IPS DF 19.7 (cell line): ENCODE measurements at places on chromosomes 16 and 17.

DNA sequence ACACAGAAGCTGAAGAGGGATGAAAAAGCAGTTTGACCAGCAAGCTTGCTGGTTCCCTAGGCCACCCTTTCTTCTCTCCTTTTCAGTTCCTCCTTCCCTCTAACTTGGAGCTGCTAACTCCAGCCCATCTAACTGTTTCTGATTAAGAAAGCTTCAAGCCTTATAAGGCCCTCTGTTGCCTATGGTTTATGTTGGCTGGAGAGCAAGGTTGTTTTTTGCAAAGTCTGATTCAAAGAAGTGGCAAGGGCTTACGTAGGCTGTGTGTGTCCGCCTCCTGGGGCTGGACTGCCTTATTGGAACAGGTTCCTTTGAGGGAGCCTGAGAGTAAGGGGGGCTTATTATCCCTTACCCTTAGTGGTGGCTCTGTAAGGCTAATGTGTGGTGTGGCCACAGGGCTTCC, 7.1 kb downstream of the AKAP1 start:
- no peak for DNase-seq

GRCh38 chr16:23959072-23959751, 123.4 kb downstream of the PRKCB start:
- no peak for DNase-seq

DNA sequence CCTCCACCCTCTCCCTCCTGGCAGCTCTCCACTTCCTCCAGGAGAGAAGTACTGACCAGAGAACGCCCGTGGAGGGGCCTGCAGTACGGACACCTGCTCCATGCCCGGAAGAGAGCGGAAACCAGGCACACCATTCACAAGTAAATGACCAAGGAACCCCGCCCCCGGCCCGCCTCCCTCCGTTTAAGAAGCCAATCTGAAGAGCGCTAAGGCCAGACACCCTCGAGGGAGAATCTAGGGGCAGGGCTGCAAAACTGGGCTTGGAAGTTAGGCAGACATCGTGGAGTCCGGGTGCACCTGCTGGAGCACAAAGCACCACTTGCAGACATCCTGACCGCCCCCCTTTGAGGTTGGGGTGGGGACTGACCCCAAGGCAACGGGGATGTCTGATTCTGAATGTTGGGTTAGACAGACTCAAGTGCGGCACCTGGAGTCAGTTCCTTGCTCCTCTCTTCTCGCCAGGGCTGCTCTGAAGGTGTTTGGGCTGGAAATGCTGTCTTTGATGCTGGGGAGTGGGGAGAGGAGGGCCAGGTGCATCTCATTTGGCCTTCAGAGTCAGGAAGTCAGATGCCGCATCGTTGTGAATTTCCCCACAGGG, 964 bp upstream of the FAAP100 start:
- peak; percentile 78 for DNase-seq

DNA sequence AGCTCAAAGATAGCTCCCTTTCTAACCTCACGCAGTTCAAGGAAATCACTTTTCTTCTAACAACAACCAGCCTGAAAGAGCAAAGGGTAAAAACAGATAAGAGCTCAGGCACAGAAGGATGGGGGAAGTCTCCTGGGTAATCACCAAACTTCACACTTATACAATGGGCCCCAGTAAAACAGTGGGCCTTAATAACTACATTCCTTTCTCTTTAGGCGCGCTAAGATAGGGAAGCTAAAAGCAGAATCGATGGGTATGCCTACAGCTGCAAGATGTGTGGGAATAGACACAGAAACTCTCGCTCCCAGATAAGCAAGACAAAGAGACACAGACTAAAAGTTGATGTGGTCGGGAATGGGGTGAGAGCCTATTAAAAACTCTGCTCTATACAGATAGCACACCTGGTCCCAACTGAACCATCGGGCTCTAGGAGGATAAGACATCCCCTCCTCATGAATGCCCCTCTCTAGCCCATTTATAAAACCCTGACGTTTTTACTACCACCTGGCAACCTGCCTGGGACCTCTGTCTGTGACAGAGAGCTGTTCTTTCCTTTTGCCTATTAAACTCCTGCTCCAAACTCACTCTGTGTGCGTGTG, 826 bp downstream of the LYZL6 start:
- DNase-seq = no peak

- DNase-seq = no peak
Observed at GRCh38 chr17:17343896-17344506, 40.8 kb downstream of the NT5M start.

GRCh38 chr17:9234389-9234945, 213.2 kb downstream of the NTN1 start:
- DNase-seq = no peak

GRCh38 chr17:28334666-28335200, 539 bp downstream of the IFT20 start:
- DNase-seq = no peak

DNA sequence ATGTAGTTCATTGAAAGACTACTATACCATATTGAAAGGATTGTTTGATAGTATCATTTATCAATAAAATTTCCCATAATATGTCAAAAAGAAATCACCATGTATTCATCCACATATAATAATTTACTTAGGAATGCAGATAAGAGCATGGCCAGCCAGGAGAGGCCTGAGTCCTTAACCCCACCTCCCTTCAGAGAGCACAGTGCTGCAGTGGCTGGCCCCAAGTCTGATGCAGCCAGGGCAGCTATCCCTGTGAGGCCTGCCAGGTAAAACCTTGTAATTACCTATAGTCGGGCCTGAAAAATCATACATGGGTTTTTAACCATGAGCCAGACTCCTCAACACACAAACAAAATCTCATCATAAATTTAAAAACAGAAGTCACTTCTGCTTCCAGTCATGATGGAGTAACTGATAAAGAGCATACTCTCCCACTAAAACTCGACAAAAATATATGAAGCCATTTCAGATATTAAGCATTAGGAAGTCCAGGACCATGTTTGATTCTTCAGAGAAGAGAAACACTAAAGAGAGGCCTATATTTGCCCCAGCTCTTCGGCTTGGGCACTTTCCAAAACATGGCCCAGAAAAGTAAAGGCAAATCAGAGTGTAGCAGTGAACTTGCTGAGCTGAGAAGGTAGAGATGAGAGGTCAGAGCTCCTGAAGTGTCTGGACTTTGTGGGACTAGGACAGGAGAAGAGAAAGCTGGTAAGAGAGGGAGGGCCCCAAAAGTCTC, 40.9 kb upstream of the CCNF start:
- DNase-seq = no peak

DNA sequence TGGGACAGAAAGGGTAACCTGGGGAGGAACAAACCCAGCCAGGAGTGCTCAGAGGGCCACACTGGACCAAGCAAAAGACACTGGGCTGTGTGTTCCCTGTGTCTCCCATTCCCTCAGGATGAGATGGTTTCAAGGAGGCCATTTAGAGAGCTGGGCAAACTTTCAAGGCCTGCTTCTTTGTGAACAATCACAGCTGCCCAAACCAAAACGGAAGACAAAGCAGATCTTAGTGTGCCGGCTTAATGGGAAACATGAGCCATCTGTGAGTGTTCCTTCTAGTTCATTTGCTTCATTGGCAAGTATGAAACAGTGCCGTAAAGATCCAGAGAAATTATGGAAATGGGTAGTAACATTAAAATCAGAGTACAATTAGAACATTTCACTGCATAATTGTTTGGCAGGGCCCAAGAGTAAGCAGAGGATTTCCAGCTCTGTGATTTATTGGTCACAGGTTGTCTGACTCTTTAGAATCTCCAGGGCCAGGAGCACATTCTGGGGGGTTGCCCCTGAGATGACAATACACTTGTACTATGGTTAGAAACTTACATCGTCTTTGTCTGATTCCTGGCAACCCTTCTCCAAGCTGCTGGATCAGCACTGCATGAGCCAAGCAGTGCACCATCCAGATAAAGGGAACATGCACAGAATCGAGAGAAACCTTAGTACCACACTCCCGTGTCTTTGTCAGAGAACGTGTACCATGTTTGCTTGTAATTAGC, 412.1 kb downstream of the RBFOX1 start:
- no peak for DNase-seq

- DNase-seq = no peak
Observed at GRCh38 chr17:77601054-77601979, 357.2 kb upstream of the TNRC6C start.
